ENCODE measurements at places on chromosomes 5 and 9. TPM values are rescaled to one million over a fixed set of nuclear protein-coding genes. Genes with fewer than 3 reads are reported as not detected.

GRCh38 chr5:82986404-82986803 lies 90.8 kb downstream of the TMEM167A start:
- DNase-seq: no peak
- H3K4me3 ChIP-seq: no peak overlapping the region
- no peak overlapping the region for H3K27ac ChIP-seq
- H3K36me3 ChIP-seq: no peaks in the 10 kb centered on the region
- no peaks in the 10 kb centered on the region for H3K4me1 ChIP-seq

CCNH gene
- 56.2 TPM for total RNA-seq

GRCh38 chr9:120619751-120620655 lies 40.0 kb upstream of the CDK5RAP2 start:
- no peaks in the 10 kb centered on the region for H3K36me3 ChIP-seq
- no peak overlapping the region for H3K4me3 ChIP-seq
- H3K27ac ChIP-seq: no peak overlapping the region
- DNase-seq: peak; percentile 75

SMIM3 gene
- 16.4 TPM for total RNA-seq

- no peak overlapping the region for H3K27ac ChIP-seq
- no peak for DNase-seq
- H3K4me1 ChIP-seq: no peaks in the 10 kb centered on the region
- H3K36me3 ChIP-seq: no peaks in the 10 kb centered on the region
Observed at GRCh38 chr9:32306006-32306405, 78.4 kb upstream of the ACO1 start.

GRCh38 chr9:81649475-81650240 lies 39.7 kb downstream of the TLE1 start:
- no peaks in the 10 kb centered on the region for H3K36me3 ChIP-seq
- H3K4me3 ChIP-seq: no peak overlapping the region
- H3K27me3 ChIP-seq: no peaks in the 10 kb centered on the region
- H3K4me1 ChIP-seq: no peaks in the 10 kb centered on the region

MAP1B gene
- total RNA-seq: 0.03 TPM

DNA sequence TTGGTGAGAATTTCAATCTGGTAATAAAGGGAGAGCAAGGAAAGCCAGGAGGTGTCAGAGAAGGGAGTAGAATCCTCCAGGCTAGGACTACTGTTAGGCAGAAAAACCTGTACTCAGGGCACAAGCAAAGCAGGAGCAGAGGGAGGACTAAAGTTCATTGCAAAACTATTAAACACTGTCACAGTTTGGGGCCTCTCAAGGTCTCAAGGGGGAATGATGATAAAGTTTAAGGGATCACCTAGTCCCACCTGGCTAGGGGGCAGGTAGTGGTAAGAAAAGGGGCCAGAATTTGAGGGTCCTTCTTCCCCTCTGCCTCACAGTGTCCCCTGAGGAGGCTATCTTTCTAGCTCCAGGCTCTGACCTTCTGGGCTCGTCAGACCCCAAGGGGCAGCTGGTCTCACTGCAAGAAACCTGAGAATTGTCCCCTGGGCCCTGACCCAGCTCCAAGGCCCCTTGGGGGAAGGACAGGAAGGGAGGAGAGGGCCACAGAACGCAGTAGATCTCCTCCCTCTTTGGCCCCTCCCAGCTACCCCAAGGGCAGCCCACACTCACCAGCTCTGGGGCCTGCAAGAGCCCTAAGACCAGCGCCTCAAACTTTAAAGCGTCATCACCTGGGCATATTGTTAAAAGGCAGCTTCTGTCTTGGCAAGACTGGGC lies 974 bp downstream of the CCDC69 start:
- H3K4me3 ChIP-seq: peak overlapping the region; percentile 85
- H3K4me1 ChIP-seq: peaks cover 62% of the 10 kb centered on the region
- peak overlapping the region; percentile 91 for H3K27ac ChIP-seq
- H3K36me3 ChIP-seq: peaks cover 56% of the 10 kb centered on the region
- H3K27me3 ChIP-seq: no peaks in the 10 kb centered on the region
- peak; percentile 74 for DNase-seq

GRCh38 chr5:6902597-6902996 lies 189.4 kb downstream of the TENT4A start:
- H3K36me3 ChIP-seq: no peaks in the 10 kb centered on the region
- H3K27me3 ChIP-seq: no peaks in the 10 kb centered on the region
- no peak overlapping the region for H3K27ac ChIP-seq
- H3K4me3 ChIP-seq: no peak overlapping the region
- H3K4me1 ChIP-seq: no peaks in the 10 kb centered on the region

GRCh38 chr5:104635227-104635626 lies 1072.6 kb upstream of the NUDT12 start:
- no peaks in the 10 kb centered on the region for H3K27me3 ChIP-seq
- no peak overlapping the region for H3K27ac ChIP-seq
- no peak for DNase-seq
- H3K4me3 ChIP-seq: no peak overlapping the region
- H3K36me3 ChIP-seq: no peaks in the 10 kb centered on the region

GRCh38 chr9:12060811-12061210 lies 632.4 kb upstream of the TYRP1 start:
- no peak overlapping the region for H3K27ac ChIP-seq
- no peaks in the 10 kb centered on the region for H3K27me3 ChIP-seq
- H3K4me3 ChIP-seq: no peak overlapping the region

DNA sequence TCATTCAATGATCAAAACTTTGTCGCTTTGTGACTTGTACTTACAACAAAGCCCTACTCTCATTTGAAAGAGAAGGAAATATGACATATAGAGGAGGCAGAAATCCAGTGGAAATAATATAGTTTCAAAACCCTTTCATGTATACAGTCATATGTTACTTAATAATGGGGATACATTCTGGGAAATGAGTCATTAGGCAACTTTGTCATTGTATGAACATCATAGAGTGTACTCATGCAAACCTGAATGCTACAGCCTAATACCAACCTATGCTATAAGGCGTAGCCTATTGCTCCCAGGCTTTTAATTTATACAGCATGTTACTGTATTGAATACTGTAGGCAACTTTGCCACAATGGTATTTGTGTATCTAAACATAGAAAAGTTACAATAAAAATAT lies 69.0 kb upstream of the SMC2 start:
- H3K27ac ChIP-seq: no peak overlapping the region
- peaks cover 7% of the 10 kb centered on the region for H3K4me1 ChIP-seq
- no peaks in the 10 kb centered on the region for H3K36me3 ChIP-seq
- H3K27me3 ChIP-seq: peaks cover 4% of the 10 kb centered on the region
- no peak overlapping the region for H3K4me3 ChIP-seq
- no peak for DNase-seq

DNA sequence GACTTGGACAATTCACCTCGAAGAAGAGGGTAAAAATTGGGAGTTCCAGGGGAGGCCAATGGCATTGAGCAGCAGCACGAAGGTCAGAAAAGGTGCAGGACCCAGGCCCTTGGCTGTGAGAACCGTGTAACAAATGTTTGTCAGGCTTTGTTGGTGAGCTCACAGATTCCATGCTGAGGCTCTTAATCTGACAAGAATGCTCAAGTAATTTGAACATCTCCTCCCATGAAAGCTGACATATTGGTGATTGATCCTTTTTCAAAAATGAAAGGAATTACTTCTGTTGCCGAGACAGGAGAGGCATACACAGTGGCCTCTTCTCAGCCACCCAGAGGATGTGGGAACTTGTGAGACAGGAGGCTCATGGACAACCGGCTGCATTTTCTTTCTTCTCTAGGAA lies 11.6 kb downstream of the RAI14 start:
- DNase-seq: no peak
- H3K4me3 ChIP-seq: no peak overlapping the region
- no peak overlapping the region for H3K27ac ChIP-seq
- H3K36me3 ChIP-seq: no peaks in the 10 kb centered on the region
- H3K27me3 ChIP-seq: peaks cover 4% of the 10 kb centered on the region

- no peak overlapping the region for H3K4me3 ChIP-seq
- no peaks in the 10 kb centered on the region for H3K4me1 ChIP-seq
- no peak overlapping the region for H3K27ac ChIP-seq
- no peaks in the 10 kb centered on the region for H3K36me3 ChIP-seq
- H3K27me3 ChIP-seq: no peaks in the 10 kb centered on the region
Observed at GRCh38 chr9:71472400-71472799, 295.9 kb downstream of the CEMIP2 start.

DNA sequence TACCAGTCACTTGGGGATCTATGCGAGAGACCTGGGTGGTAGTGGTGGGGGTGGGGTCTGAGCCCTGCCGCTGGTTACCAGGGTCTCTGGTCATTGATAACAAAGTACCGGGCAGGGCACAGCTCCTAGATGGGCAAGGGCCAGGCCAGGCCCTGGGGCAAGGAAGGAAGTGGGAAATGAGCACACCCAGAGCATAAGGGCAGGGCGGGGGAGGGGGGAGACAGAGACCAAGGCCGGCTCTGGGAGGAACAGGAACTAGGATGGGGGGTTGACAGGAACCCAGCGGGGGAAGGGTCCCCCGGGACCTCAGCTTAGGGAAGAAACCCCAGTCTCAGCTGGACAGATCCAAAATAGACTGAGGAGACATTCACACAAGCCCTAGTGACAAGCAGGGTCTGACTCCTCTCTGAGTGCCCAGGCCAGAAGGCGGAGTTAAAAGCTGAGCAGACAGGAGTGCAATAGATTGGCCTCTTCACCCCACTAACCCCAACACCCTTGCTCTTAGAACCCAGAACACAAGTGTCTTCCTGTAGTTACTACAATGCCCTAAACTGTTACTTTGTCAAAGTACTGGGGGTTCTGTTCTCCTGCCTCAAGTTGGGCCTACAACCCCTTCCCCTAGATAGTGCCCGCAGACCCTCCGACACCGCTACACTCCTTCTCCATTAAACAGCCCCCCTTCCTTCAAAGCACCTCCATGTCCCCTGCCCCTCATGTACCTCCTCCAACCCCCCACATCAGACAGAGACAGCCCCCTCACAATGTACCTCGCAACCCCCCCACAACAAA lies 628 bp downstream of the ATOSB start:
- H3K36me3 ChIP-seq: peaks cover 6% of the 10 kb centered on the region
- DNase-seq: peak; percentile 75
- H3K4me3 ChIP-seq: peak overlapping the region; percentile 95
- H3K4me1 ChIP-seq: peaks cover 53% of the 10 kb centered on the region

DNA sequence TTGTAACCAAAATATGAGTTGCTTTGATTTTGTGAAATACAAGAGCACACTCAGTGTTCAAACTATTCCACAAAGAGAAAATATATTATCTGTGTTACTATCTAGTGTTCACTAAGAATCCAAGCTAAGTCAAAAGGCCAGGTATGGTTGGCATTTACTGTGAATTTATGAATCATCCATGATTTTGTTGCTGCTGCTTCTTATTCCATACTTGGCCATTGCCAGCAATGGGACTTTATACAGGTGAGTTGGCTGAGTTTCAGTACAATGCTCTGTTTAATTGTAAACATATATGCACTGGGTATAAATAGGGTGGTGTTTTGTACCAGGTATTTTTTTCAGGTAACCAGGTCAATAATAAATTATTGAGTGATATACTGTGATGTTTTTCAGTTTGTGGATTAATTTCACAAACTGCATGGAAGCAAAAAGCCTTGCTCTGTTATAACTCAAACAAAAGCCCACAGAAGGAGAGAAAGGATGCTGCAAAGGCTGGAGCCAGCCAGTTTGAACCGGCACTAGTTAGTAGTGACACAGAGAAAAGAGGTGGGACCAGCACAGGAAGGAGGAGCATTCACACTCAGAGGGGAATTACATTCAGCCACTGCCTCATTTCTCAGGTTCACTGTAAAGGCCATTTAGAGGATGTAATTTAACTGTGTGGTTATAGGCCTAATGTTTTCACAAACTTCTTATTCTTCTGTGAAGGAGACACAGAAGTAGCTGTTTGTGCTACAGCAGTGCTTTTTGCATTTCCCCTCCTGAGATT lies 381.8 kb downstream of the ADGRV1 start:
- no peak overlapping the region for H3K4me3 ChIP-seq
- H3K36me3 ChIP-seq: no peaks in the 10 kb centered on the region
- peak; percentile 60 for DNase-seq
- H3K27ac ChIP-seq: peak overlapping the region; percentile 11
- H3K27me3 ChIP-seq: no peaks in the 10 kb centered on the region

COL15A1 gene
- 0.37 TPM for total RNA-seq

- peaks cover 3% of the 10 kb centered on the region for H3K4me1 ChIP-seq
- H3K36me3 ChIP-seq: peaks cover 35% of the 10 kb centered on the region
- H3K4me3 ChIP-seq: no peak overlapping the region
- H3K27ac ChIP-seq: no peak overlapping the region
- no peaks in the 10 kb centered on the region for H3K27me3 ChIP-seq
- no peak for DNase-seq
Observed at GRCh38 chr9:136424750-136425362, 14.4 kb downstream of the PMPCA start.

- H3K27ac ChIP-seq: peak overlapping the region; percentile 82
- H3K4me1 ChIP-seq: peaks cover 43% of the 10 kb centered on the region
- H3K27me3 ChIP-seq: no peaks in the 10 kb centered on the region
- peaks cover 84% of the 10 kb centered on the region for H3K36me3 ChIP-seq
- DNase-seq: no peak
Observed at GRCh38 chr9:133362359-133363044, 6.2 kb downstream of the SURF2 start.

SLC27A6 gene
- total RNA-seq: not detected

DNA sequence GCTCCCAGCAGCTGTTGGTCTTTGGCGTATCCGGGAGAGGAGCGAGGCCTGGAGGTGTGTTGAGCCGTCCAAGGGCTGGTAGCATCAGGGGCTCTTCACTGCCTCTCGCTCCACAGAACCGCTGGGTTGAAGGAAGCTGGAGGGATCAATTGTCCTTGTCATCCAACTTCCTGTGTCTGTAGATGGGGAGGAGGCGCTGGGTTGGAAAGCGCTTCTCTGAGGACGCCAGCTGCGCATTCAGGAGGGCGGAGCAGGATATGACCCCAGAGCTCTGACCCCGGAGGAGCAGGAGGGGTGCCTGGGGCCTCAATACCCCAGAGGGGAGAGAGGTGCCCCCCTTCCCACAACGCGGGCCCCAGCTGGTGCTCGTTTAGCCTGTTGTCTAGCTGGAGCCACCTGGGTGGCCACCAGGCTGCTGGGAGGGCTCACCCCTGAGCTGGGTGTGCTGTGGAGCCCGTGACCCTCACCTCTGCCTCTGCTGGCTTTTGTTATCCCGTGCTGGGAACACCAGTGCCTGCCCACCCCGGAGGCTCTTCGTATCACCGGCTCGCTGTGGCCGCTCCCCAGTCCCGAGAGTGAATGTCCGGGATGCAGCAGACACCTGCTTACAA lies 2.0 kb upstream of the DBH start:
- H3K4me3 ChIP-seq: no peak overlapping the region
- no peaks in the 10 kb centered on the region for H3K36me3 ChIP-seq
- no peaks in the 10 kb centered on the region for H3K4me1 ChIP-seq
- H3K27me3 ChIP-seq: no peaks in the 10 kb centered on the region
- no peak for DNase-seq

RASGRF2 gene
- 10.0 TPM for total RNA-seq

DNA sequence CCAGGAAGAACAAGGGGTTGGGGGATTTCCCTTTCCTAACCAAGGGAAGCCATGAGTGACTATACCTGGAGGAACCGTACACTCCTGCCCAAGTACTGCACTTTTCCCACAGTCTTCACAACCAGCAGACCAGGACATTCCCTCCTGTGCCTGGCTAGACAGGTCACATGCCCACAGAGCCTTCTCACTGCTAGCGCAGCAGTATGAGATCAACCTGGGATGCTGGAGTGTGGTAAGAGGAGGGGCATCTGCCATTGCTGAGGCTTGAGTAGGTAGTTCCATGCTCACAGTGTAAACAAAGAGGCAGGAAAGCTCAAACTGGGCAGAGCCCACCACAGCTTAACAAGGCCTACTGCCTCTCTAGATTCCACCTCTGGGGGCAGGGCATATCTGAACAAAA lies 35.9 kb downstream of the SAXO1 start:
- no peak overlapping the region for H3K27ac ChIP-seq
- no peaks in the 10 kb centered on the region for H3K4me1 ChIP-seq
- H3K27me3 ChIP-seq: no peaks in the 10 kb centered on the region
- no peak for DNase-seq
- H3K4me3 ChIP-seq: no peak overlapping the region

MYOT gene
- total RNA-seq: not detected

PIP5KL1 gene
- total RNA-seq: 2.7 TPM

GRCh38 chr9:7342229-7342628 lies 457.3 kb downstream of the DMAC1 start:
- no peak for DNase-seq
- no peak overlapping the region for H3K4me3 ChIP-seq
- H3K4me1 ChIP-seq: no peaks in the 10 kb centered on the region
- no peak overlapping the region for H3K27ac ChIP-seq
- H3K27me3 ChIP-seq: peaks cover 21% of the 10 kb centered on the region
